ENCODE measurements at places on chromosomes 16 and 17.

DNA sequence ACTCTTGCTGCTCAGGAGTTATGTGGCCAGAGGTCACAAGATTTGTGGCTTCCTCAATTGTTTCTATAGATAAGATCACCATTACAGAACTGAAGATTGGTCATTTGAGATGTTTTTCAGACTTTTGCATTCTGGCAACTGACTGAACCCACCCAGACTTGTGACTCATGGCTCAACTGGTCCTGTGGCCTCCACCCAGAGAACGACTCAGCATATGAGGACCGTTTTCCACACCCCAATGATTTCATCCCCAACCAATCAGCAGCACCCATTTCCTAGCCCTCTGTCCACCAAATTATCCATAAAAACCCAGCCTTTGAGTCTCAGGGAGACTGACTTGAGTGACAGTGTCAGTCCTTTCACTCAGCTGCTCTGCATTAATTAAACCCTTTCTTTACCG is 143.2 kb upstream of the ASIC2 start:
- DNase-seq: peak; percentile 23

GRCh38 chr17:51346218-51346982 is 86.1 kb downstream of the UTP18 start:
- DNase-seq: no peak

- no peak for DNase-seq
These were observed 26.7 kb downstream of the NECAB2 start for GRCh38 chr16:83994703-83995102.

- DNase-seq: no peak
These were observed 12.6 kb downstream of the MPHOSPH6 start for GRCh38 chr16:82157534-82157812.

- DNase-seq: peak; percentile 18
These were observed 9.4 kb upstream of the ELAC2 start for GRCh38 chr17:13027246-13027645.

Data from EL (cell line).